ENCODE measurements at places on chromosomes 3 and 15. TPM values are rescaled to one million over a fixed set of nuclear protein-coding genes. Genes with fewer than 3 reads are reported as not detected.

Gene RFTN1
- total RNA-seq, result 0.90 TPM

Gene LRRC31
- not detected for total RNA-seq

Gene PYGO1
- 2.4 TPM for total RNA-seq

Gene PAQR5
- total RNA-seq, result 2.0 TPM

Gene CYP1A1
- 0.15 TPM for total RNA-seq

Gene ZNF774
- 5.2 TPM for total RNA-seq

Gene GOLGA6D
- total RNA-seq, result not detected

Gene FOXL2
- 12.7 TPM for total RNA-seq

Gene SNUPN
- 52.1 TPM for total RNA-seq

Gene PCOLCE2
- 14.6 TPM for total RNA-seq

- DNase-seq, result no peak
Measured at GRCh38 chr15:45331972-45332371, 46.4 kb downstream of the GATM start.

DNA sequence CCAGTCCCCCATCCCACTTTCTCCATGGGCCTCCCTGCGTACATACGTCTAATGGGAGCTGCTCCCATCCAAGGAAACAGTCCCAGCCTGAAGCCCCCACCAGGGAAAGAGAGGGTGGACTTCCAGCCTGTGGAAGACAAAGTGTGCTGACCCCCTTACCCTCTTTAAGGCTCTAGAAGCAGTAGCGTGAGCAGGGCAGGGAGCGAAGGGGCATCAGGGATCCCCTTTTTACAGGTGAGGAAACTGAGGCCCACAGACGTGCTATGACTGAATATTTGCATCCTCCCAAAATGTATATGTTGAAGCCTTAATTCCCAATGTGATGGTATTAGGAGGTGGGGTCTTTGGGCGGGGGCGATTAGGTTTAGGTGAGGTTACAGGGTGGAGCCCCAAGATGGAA is 83.4 kb downstream of the TOP2B start:
- DNase-seq, result no peak

DNA sequence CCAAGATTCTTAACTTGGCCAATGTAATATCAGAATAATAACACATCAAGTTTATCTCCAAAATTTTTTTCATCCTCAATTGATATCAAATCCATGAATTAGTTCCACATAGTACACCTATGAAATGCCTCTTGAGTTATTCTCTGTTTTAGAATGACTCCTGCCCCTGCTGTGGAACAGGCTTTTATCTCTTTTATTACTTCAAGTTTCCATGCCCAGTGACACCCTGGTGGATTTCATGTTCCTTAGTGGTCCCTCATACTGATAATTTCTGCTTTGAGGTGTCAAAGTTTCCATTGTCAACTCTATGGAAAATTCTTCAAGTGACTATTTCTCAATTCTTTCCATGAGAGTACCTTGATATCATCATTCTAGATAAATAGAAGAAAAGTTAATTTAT is 24.6 kb downstream of the PLSCR1 start:
- no peak for DNase-seq

GRCh38 chr3:62376906-62377877 is 3.8 kb upstream of the FEZF2 start:
- DNase-seq, result no peak

DNA sequence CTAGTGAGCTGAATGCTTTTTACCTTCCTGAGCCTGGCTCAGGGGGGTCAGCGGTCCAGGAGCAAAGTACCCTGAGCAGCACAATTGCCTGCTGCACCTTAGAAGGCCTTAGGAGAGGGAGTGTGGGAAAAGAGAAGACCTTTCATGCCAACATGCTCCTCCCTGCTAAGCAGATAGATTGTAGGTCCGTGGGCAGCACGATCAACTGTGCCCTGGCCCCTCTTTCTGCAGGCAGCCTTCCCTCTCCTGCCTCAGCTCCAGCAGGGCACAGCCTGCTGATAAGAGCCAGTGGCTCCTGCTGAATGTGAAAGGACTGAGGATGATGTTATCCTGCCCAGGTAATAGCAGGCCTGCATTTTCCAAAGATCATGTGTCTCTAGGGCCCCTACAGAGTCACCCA is 4.1 kb downstream of the CORO2B start:
- DNase-seq, result no peak

- no peak for DNase-seq
Measured at GRCh38 chr15:92706201-92706600, 50.6 kb upstream of the FAM174B start.

DNA sequence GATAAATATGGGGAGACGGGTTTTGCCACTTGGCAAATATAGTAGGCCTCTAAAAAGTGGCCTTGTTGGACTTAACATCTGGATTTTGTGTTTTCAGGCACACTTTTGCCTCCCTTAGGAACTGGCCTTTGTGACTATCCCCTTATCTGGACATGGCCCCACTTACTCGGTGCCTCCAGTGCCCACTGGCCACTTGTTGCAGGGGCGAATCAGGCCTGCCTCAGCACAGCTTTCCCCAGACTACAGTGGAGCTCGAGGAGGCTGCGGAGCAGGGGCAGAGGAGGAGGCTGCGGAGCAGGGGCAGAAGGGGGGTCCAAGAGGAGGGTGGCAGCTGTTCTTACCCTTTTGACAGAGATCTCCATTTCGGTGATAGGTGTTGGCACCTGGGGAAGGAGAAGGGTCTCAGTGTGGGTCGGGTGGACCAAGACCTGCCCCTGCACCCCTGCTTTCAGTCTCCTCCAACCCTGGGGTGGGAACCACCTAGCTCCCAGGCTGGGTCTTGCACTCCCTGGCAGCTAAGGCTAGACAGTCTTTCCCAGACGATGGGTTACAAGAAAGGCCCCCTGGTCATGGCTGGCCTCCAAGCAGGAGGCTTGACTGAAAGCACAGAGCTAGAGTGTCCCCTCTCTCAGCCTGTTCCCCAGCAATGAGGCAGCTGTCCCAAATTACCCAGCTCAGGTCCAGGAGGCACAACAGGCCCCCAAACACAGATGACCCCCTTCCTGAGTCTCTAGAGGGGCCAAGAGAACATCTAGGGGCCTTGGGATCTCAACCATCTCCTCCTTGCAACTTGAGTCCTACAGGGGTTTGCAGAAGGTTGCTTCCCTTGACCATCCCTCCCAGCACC is 6.1 kb downstream of the SEMA3G start:
- DNase-seq, result no peak

GRCh38 chr3:59451800-59452746 is 402.2 kb upstream of the CFAP20DC start:
- DNase-seq, result no peak

GRCh38 chr3:24502690-24503089 is 8.0 kb upstream of the THRB start:
- DNase-seq, result no peak

- DNase-seq, result no peak
Measured at GRCh38 chr3:132569580-132569979, 27.5 kb upstream of the ACKR4 start.

GRCh38 chr15:31551323-31551722 is 224.7 kb downstream of the KLF13 start:
- no peak for DNase-seq

GRCh38 chr15:81760686-81761085 is 285.1 kb downstream of the MEX3B start:
- DNase-seq, result no peak

DNA sequence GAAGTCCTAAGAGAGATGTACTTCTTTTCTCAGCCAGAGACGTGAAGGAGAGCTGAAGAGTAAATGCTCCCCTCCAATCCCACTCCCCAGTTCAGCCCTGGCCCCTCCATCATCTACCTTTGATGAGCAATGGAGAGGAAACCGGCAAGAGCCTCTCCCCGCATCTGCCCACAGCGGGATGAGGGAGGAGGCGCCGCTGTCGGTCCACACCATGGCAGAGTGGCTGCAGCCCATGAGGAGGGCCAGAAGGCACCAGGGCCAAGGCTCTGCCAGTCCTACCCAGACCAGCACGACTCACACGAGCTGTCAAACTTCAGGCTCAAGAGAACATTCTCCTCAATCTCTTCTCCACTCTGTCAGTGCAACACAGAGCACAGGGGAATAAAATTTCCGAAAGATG is 129.8 kb downstream of the OSBPL10 start:
- DNase-seq, result no peak

DNA sequence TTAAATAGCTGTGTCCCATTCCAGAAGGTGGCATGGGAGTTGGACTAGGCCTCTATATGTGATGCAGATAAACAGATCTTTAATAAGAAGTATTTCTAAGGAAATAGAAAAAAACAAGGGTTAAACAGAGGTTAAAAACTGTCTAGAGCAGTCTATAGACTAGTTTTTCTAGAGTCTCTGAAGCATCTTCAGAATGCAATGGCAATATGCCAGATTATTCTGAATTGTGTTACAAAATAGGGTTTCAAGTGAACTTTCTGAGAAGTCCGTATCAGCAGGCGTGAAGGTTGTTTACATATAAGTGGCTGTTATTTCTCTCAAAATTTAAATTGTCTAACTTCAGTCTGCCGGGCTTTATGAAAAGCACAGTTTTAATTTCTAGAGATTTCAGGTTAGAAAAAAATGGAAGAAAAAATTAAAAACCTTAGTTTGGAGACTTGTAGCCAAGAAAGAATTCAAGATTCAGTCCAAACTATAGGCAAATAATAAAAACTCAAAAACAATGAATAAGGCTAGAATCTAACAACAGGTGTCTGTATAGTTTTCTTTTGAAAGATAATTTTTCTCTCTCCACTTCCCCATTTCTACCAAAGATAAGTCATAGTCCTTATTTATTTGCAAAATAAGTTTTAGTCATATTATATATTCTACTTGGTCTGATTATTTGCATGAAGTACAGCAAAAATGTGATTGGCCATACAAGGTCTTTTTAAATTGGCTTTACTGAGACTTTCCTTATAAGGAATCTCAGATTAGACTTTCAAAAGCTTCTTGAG is 55.2 kb downstream of the OSTN start:
- no peak for DNase-seq

- DNase-seq, result no peak
Measured at GRCh38 chr3:107493134-107493533, 29.6 kb upstream of the BBX start.

GRCh38 chr15:51907136-51907862 is 64.3 kb downstream of the LEO1 start:
- peak; percentile 84 for DNase-seq

- no peak for DNase-seq
Measured at GRCh38 chr15:101255051-101255395, 3.2 kb upstream of the CHSY1 start.

- no peak for DNase-seq
Measured at GRCh38 chr3:149470381-149470780, 4.1 kb upstream of the TM4SF4 start.

DNA sequence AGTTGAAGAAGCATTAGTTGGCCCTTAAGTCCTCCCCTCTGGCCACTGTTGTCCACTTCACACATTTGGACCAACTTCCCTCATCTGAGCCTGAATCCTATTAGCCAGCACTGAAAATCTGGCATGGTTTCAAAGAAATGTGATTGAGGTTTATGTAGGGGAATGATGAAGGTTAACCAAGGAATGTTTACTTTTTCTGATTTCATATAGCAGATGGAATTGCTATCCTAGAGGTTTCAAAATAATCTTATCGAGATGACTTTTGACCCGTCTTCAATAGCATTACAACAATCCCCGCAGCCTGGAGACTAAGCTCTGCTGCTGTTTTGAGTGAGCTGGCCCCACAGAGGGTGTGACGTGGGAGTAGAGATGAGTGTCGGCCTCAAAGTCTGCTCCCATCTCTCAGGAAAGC is 200.8 kb upstream of the IL12A start:
- no peak for DNase-seq

GRCh38 chr3:9550999-9551398 is 2.6 kb downstream of the LHFPL4 start:
- DNase-seq, result no peak

- DNase-seq, result no peak
Measured at GRCh38 chr15:27509014-27509413, 538.0 kb downstream of the GABRG3 start.

- DNase-seq, result peak; percentile 68
Measured at GRCh38 chr3:189270248-189270832, 98.6 kb downstream of the TPRG1 start.

DNA sequence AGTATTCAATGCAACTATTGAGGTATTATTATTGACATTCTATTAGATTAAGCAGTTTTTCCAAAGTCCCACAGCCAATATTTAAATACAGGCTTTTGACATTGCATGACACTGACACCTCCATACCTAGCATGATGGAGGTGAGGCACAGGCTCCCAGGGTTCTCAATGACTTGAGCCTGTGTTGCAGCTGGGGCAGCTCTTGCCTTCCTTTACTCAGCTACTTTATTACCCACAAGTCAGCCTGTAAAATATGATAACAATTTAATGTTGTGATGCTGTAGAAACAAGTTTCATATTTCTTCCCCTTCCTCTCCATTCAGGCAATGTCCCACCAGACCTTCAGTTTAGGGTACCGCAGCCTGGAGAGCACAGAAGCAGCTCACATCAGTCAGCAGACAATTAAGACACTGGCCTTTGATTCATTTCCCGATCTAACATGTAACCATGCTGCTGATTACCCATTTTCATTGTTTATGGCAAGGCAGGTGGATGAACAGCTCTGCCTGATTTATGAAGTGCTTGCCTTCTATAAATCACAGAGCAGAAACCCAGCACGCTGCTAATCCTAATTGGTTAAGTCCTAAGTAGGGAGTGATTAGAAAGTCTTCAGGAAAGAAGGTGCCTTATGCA is 826.1 kb downstream of the AGBL1 start:
- DNase-seq, result no peak

DNA sequence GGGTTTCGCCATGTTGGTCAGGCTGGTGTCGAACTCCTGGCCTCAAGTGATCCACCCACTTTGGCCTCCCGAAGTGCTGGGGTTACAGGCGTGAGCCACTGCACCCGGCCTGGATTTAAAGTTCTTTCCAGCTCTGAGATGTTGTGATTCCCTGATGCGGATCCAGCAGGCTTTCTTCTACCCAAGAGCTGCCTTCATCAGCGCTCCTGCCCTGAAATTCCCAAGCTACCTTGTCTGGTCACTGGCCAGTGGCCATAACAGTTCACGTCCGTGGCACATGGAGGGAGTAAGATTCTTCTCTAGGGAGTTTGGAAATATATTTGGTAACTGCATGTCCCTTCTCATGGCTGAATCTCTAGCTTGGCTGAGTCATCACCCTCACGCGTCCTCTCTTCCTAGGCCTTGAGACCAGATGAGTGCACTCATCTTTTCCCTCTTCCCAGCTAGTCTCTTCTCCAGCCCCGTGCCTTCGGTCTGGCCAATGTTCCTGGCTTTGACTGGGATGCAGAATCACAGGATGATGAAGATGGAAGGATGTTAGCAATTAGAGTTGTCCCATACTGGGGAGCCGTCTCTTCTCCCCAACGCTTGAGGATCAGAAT is 29.8 kb upstream of the APOD start:
- no peak for DNase-seq

GRCh38 chr15:31219221-31219620 is 107.4 kb upstream of the KLF13 start:
- no peak for DNase-seq

DNA sequence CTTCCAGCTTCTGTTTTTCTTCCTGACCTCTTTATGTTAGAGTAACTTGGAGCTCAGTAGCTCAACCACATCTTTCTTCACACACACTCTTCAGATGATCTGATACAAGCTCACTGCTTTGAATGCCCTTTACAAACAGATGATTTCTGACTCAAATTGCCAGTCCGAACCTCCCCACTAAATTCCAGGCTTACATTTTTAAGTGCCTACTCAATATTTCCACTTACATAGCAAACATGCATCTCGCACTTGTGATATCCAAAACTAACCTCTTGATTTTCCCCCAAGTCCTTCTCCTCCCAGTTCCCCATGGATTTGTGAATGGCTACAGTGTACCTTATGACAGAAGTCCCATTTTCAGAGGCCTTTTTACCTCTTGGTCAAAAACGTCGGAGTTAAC is 139.1 kb downstream of the GBE1 start:
- DNase-seq, result no peak
